ENCODE measurements at places on chromosomes 2 and 18.

DNA sequence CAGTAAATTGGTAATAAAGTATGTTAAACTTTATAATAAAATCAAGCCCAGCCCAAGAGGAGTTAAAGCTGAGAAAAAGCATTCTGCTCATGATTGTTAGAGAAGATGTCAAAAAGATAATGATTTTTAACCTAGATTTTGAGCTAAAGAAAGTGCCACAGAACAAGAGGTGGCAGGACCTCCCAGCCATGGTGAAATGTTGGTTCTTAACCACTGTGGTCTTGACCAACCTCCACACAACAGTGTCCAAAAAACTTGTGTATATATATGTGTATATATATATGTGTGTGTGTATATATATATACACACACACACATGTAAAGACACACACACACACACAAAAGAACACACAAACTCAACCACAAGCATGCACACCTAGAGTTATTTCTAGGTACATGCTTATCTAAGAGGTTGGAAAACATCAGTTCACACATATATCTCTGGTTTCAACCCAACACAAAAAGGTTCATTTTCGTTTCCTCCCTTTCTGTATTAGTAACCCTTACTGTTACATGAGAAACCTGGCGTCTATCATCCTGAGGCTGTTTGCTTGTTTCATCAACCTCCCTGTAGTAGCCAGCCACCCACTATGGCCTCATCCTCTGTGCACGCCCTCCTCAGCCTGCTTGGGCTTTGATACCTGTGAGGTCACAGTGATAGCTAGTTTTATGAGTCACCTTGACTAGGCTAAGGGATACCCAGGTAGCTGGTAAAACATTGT, 631.8 kb upstream of the ID2 start:
- DNase-seq, result no peak

DNA sequence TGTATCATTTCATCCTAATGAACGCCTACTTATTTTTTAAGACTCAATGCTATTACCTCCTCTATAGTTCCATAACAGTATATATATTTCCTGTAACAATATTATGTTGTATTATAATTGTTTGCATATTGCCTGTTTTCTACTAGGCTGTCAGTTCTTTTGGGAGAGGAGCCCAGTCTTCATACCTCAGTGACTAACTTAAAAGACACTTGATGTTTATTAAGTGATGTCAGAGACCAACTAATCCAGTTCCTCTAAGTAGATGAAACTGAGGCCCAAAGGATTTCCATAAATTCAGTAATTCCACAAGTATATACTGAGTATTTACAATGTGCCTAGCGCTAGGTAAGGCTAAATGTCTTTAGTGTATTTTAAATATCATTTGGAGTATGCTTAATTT, 48.9 kb upstream of the AAK1 start:
- DNase-seq, result no peak

DNA sequence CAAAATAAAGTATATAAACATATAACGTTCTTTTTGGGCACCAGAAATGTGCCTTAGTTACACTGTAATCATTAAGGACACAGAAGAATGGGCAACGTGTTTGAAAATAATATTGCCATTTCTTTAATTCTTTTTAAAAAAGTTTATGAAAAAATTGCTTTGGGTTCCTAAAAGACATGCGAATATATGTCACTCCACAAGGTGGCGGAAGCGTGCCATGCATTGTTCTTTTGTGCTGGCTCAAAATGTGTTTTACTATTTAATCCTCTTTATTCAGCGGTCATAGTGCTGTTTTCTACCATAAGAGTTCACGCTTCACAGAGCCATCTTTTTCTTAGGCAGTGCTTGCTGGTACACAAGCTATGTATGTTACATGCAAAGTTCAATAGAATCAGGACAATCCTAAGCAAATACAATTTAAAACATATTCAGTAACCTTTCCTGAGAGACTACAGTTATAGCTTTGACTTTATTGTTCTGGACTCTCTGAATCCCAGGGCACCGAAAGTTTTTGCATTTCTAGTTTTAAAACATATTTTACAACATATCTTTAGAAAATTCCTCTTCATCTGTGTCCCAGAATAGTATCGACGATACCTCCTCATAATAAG, 147.8 kb upstream of the ERBB4 start:
- DNase-seq, result peak; percentile 55

DNA sequence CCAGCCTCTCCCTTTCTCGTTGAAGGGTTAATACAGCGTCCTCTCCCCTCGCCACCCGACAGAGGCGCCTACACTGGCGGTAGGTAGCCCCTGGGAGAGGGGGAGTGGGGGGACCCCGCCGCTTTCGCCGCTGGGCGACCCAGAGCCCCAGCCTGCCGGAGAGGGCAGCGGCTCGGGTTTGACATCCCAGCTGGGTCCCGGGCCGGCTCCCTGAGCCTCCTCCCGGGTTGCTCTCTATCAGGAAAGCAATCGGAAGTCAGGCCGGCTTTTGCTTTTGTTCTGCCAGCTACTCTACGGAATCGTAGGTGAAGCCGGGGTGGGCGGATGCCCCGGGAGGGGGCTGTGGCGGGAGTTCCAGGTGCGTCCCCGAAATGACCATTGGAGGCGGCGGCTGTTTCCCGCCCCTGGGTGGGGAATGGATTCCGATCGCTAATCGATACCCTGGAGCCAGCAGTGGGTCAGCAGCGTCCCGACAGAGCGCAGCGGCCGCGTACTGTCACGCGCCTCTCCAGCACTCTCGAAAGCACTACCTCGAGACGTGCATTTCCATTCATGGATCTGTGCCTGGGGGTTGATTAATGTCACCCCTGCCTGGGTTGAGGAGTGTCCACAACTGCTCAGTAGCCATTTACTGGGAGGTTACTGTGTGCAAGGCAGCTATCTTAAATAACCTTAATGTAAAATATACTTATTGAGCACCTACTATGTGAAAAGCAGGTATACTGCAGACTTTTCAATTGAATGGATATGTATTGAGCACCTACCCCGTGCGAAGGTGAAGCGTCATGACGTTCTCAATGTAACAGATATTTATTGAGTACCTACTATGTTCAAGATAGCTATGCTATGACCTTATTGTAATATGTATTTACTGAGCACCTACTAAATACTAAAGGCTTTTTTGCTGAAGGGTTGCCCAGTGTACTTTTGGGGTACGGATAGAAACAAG, 1.1 kb downstream of the MAPK4 start:
- peak; percentile 62 for DNase-seq

All from D341Med (cell line).